Suprapubic skin (tissue), 4 donors: ENCODE measurements at places on chromosomes 4 and X. TPM values are rescaled to one million over a fixed set of nuclear protein-coding genes. Genes with fewer than 3 reads are reported as not detected.

The KCNIP4 gene
- total RNA-seq, result not detected

The SAGE1 gene
- total RNA-seq, result not detected

The CFAP99 gene
- not detected for total RNA-seq

The AFF2 gene
- 2.2 TPM for total RNA-seq
